Osteocyte (in vitro differentiated cells): ENCODE measurements at places on chromosomes 11 and 22. TPM values are rescaled to one million over a fixed set of nuclear protein-coding genes. Genes with fewer than 3 reads are reported as not detected.
A peak's percentile ranks its signal among the peaks of the same experiment; 100 is the strongest.

Gene MUC5AC
- not detected in 2 replicates for total RNA-seq

DNA sequence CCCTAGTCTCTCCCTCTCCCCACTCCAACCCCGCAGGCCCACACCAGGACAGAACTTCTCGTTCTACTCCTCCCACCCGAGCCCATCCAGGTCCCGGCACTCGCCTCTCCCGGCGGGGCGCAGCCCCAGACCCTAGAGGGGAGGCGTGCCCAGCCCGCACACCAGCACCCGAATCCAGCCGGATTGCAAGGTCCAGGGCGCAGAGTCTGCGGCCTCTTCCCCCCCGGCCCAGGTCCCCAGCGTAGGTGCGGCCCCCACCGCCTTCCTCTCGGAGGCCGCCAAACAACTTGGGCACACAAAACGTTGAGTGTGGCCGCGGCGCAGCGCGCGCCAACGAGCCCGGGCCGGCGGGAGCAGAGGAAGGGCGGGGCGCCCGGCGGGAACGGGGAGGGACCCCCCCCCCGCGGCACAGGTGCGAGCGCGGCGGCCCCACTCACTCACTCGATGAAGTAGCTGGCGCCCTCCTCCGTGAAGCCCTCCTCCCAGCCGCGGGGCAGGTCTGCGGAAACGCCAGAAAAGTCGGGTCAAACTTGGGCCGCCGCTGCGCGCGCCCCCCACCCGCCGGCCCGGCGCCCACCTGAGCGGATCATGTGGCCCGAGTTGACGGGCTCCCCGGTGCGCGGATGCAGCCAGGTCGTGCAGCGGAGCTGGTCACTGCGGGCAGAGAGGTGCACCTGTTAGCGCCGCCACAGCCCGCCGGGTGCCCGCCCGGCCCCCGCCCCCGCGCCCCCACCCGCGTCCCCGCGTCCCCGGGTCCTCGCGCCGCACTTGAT lies 480 bp downstream of the PLEKHA7 start:
- H3K27me3 ChIP-seq, result no peaks in the 10 kb centered on the region
- H3K4me1 ChIP-seq, result peaks cover 7% of the 10 kb centered on the region
- peak overlapping the region; percentile 47 for H3K4me3 ChIP-seq
- peaks cover 1% of the 10 kb centered on the region for H3K36me3 ChIP-seq
- no peak for DNase-seq

Gene SLCO2B1
- 0.18 and 0.54 TPM in 2 replicates for total RNA-seq

Gene NUDT8
- total RNA-seq, result 5.9 and 8.0 TPM in 2 replicates

GRCh38 chr22:50701428-50702154 lies 29.0 kb downstream of the SHANK3 start:
- no peaks in the 10 kb centered on the region for H3K36me3 ChIP-seq
- no peak overlapping the region for H3K27ac ChIP-seq
- H3K4me1 ChIP-seq, result peaks cover 15% of the 10 kb centered on the region
- no peak for DNase-seq

Gene DRICH1
- total RNA-seq, result 0.43 TPM in 1 of 2 replicates, not detected in the other

DNA sequence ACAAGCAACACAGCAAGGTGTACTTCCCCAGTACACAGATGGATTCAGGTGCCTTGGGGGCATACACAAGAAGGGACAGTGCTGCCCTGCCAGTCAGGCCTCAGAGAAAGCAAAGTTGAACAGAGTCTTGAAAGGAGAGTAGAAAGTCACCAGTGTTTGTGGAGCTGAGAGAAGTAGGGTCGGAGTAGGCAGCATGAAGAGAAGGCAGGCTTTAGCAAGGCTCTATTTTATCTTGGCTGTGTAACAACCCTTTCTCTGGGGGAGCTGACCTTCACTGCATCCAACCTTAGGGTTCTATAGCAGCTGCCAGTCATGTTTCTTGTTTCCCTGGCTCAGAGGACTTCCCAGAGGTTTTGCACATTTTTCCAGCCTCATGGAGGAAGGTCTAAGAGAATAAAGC lies 77.4 kb upstream of the BLID start:
- no peak overlapping the region for H3K4me3 ChIP-seq
- no peaks in the 10 kb centered on the region for H3K36me3 ChIP-seq
- peaks cover 71% of the 10 kb centered on the region for H3K4me1 ChIP-seq
- peak overlapping the region; percentile 50 for H3K27ac ChIP-seq
- no peaks in the 10 kb centered on the region for H3K27me3 ChIP-seq
- DNase-seq, result no peak

DNA sequence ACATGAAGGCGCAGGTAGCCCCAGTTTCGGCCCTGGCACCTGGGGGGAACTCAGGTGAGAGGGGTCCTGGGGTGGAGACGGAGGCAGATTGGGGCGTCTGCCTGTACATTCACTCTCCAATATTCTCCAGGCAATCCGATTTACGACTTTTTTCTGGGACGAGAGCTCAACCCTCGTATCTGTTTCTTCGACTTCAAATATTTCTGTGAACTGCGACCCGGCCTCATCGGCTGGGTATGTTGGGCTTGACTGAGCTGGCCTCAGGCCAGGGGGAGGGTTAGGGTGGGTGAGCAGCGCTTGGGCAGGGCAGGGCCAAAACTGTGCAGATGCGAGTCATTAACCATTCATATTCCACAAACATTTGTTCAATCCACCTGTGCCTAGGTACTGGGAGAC lies 1.7 kb downstream of the TM7SF2 start:
- H3K4me1 ChIP-seq, result peaks cover 30% of the 10 kb centered on the region
- H3K4me3 ChIP-seq, result peak overlapping the region; percentile 86
- no peaks in the 10 kb centered on the region for H3K27me3 ChIP-seq
- DNase-seq, result no peak
- peaks cover 2% of the 10 kb centered on the region for H3K36me3 ChIP-seq
- H3K27ac ChIP-seq, result peak overlapping the region; percentile 4

DNA sequence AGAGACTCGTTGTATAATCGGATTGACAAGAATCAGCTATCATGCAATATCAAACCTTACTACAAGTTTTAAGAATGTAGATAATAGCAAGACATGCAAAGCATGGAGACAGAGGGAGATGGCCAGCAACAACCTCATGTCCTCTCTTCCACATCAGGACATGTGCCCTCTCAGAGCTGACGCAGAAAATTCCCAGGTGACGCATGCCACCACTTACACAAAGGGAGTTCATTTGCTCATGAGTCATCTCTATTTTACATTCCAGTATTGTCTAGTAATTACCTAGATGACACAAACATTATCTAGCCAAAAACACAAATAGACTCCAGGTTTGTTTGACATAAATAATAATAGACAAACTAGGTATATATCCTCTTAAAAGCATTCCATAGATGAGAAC lies 38.1 kb upstream of the OPCML start:
- no peaks in the 10 kb centered on the region for H3K4me1 ChIP-seq
- no peaks in the 10 kb centered on the region for H3K36me3 ChIP-seq

- H3K27ac ChIP-seq, result peak overlapping the region; percentile 79
- peaks cover 41% of the 10 kb centered on the region for H3K4me1 ChIP-seq
- H3K4me3 ChIP-seq, result peak overlapping the region; percentile 63
- H3K36me3 ChIP-seq, result no peaks in the 10 kb centered on the region
- H3K27me3 ChIP-seq, result no peaks in the 10 kb centered on the region
- no peak for DNase-seq
Measured at GRCh38 chr11:111574373-111575225, 27.6 kb upstream of the SIK2 start.

GRCh38 chr11:69373251-69373635 lies 79.3 kb downstream of the MYEOV start:
- peak; percentile 44 for DNase-seq
- H3K36me3 ChIP-seq, result peaks cover 6% of the 10 kb centered on the region
- H3K4me3 ChIP-seq, result no peak overlapping the region
- no peak overlapping the region for H3K27ac ChIP-seq
- H3K27me3 ChIP-seq, result no peaks in the 10 kb centered on the region

Gene TPCN2
- 21.0 and 22.4 TPM in 2 replicates for total RNA-seq

Gene PHLDB1
- total RNA-seq, result 160 and 165 TPM in 2 replicates

GRCh38 chr22:20298803-20299745 lies 20.8 kb downstream of the DGCR6L start:
- H3K27me3 ChIP-seq, result peaks cover 28% of the 10 kb centered on the region
- H3K4me3 ChIP-seq, result peak overlapping the region; percentile 71
- H3K4me1 ChIP-seq, result peaks cover 9% of the 10 kb centered on the region
- H3K36me3 ChIP-seq, result no peaks in the 10 kb centered on the region
- H3K27ac ChIP-seq, result no peak overlapping the region

- H3K36me3 ChIP-seq, result peaks cover 17% of the 10 kb centered on the region
- no peak for DNase-seq
- H3K4me3 ChIP-seq, result no peak overlapping the region
- no peaks in the 10 kb centered on the region for H3K27me3 ChIP-seq
- H3K4me1 ChIP-seq, result peaks cover 6% of the 10 kb centered on the region
- no peak overlapping the region for H3K27ac ChIP-seq
Measured at GRCh38 chr11:73869332-73869949, 7.2 kb downstream of the COA4 start.

DNA sequence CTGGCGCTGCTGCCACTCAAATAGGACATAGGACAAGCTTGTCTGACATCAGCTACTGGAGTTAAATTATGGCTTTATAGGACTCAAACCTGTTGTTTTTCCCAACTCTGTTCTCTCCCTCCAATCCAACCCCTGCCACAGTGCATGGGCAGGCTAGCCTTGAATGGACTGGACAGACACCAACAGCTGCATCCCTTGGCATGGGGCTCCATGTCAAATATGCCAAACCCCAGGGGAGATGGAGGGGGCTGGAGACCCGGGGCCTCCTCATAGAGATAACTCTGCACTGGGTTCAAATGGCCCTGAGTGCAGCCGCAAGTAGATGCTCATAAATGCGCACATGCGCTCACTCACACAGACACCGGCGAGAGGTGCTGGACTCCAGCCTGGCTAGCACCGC lies 28.9 kb downstream of the CD5 start:
- peaks cover 2% of the 10 kb centered on the region for H3K36me3 ChIP-seq
- no peak overlapping the region for H3K4me3 ChIP-seq
- H3K27me3 ChIP-seq, result no peaks in the 10 kb centered on the region
- H3K27ac ChIP-seq, result no peak overlapping the region
- no peak for DNase-seq
- H3K4me1 ChIP-seq, result peaks cover 8% of the 10 kb centered on the region

Gene CHRDL2
- total RNA-seq, result not detected in 2 replicates

DNA sequence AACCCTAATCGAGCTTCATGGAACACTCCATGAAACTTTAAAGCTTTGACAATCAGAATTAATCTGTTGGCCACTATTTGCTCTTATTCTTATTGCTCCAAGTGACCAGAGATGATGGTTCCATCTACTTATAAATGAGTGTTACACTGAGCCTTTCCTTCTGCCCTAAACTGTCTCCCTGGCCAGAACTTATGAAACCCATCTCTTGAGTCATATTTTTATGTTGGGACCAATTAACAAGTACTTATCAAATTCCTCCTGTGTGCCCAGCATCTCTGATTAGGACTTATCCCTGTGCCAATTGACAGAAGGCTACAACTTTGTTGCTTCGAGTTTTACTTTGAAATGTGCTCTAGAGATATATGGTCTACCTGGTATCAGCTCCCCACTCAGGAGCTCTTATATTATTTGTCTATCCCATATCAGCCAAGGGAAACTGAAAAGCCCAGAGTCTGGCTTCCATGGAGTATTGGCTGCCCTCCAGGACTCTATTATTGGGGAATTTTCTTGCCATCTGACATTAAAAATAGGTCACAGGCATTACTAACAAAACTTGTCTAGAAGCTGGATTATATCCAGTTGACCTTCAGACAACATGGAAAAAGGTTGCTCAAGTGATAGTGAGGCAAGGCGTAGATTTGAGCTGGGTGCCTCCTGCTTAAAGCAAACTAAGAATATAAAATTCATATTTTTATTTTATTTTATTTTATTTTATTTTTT lies 8.8 kb downstream of the KREMEN1 start:
- no peak for DNase-seq
- no peaks in the 10 kb centered on the region for H3K27me3 ChIP-seq
- no peaks in the 10 kb centered on the region for H3K36me3 ChIP-seq
- no peak overlapping the region for H3K27ac ChIP-seq

- H3K27ac ChIP-seq, result peak overlapping the region; percentile 87
- H3K27me3 ChIP-seq, result no peaks in the 10 kb centered on the region
- no peaks in the 10 kb centered on the region for H3K36me3 ChIP-seq
- peak overlapping the region; percentile 43 for H3K4me3 ChIP-seq
- no peak for DNase-seq
Measured at GRCh38 chr11:48063424-48063978, 83.1 kb downstream of the PTPRJ start.

- DNase-seq, result no peak
- H3K4me3 ChIP-seq, result no peak overlapping the region
- H3K4me1 ChIP-seq, result no peaks in the 10 kb centered on the region
- H3K27ac ChIP-seq, result no peak overlapping the region
Measured at GRCh38 chr11:100970283-100971164, 159.1 kb downstream of the PGR start.

DNA sequence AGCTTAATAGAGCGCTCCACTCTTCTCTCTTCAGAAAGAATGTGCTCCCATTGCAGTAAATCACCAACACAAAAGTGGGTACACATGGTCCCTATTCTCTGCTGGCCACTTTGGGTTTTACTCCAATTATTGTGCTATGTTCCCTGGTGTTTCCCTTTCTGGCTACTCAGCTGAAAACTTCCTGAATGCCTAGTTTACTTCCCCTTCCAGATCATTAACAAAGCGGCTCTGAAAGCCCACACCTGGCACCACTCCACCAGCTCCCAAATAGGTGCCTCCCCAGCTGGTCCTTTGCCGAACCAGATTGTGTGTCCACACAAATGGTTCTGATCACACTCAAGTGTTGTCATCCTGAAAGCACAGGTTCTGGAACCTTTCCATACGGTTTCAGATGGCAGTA lies 443.7 kb downstream of the NTM start:
- H3K36me3 ChIP-seq, result no peaks in the 10 kb centered on the region
- no peak overlapping the region for H3K4me3 ChIP-seq
- no peak for DNase-seq
- H3K27me3 ChIP-seq, result peaks cover 23% of the 10 kb centered on the region

- peaks cover 14% of the 10 kb centered on the region for H3K4me1 ChIP-seq
- no peaks in the 10 kb centered on the region for H3K27me3 ChIP-seq
- H3K4me3 ChIP-seq, result no peak overlapping the region
Measured at GRCh38 chr22:30720263-30720837, 25.7 kb downstream of the OSBP2 start.

GRCh38 chr11:72983560-72983959 lies 158.6 kb downstream of the FCHSD2 start:
- H3K27ac ChIP-seq, result no peak overlapping the region
- H3K27me3 ChIP-seq, result no peaks in the 10 kb centered on the region
- no peak overlapping the region for H3K4me3 ChIP-seq
- peaks cover 10% of the 10 kb centered on the region for H3K4me1 ChIP-seq
- no peak for DNase-seq

Gene PANX2
- total RNA-seq, result 1.5 and 1.6 TPM in 2 replicates

DNA sequence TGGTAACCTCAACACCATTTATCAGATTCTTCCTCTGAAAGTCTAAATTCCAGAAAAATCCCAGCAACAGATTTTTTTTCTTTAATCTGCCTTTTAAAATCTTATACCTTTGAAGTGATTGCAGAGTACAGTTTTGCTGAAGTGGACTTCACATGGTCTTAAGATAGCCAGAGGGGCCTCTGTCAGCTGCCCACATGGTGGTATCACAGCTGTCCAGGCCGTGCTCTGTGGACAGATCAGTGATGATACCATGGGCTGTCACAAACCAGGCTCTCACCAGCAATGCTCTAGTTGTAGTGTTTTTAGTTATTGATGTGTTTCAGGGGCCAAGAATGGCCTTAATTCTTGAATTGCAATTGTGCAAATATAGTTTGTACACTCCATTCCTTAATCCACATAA lies 44.0 kb downstream of the PARVA start:
- H3K27ac ChIP-seq, result peak overlapping the region; percentile 24
- DNase-seq, result no peak
- H3K36me3 ChIP-seq, result peaks cover 4% of the 10 kb centered on the region
- H3K27me3 ChIP-seq, result no peaks in the 10 kb centered on the region
- no peak overlapping the region for H3K4me3 ChIP-seq
